ENCODE measurements at places on chromosomes 5 and 9. TPM values are rescaled to one million over a fixed set of nuclear protein-coding genes. Genes with fewer than 3 reads are reported as not detected.

DNA sequence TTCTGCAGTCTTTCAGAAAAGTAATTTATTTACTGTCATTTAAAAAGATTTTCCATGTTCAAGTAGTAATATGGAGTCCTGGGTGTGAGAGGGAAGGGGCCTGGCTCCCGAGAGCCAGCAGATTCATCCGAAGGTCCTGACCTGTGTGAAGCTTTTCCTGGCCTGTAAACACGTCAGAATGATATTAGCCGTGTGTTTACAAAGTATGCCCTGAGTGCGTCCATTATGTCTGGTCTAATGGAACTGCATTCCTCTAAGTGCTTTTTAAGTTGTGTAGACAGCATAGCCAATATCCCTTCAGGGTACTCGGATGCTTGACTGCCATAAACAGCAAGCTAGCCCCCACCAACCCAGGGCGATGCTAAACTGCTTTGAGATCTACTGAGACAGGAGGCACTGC is 495.2 kb downstream of the AGTPBP1 start:
- no peak for DNase-seq

GRCh38 chr9:90778746-90779145 is 22.9 kb upstream of the SYK start:
- no peak for DNase-seq

DNA sequence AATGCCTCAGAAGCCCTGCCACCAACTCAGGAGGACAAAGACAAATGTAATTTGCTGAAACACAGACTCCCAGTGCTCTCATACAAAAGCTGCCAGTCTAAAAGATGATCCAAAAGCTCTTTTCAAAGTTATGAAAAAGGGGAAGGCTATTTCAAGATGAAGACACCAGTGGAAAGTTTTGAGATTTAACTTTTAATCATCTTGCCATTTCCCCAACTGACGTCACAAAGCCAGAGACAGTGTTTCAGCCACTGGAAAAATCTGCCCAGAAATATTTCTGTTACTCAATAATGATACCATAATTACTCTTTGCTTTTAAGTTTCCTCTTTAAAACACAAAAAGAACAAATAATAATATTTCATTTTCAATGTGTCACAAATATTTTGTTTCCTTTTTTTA is 20.9 kb downstream of the ENG start:
- no peak for DNase-seq

GRCh38 chr5:102628441-102629175 is 126.5 kb upstream of the PAM start:
- no peak for DNase-seq

GRCh38 chr5:154937718-154938466 is at the start of gene GEMIN5:
Gene GEMIN5, minus strand, starts transcription at chr5:154938211. Its CDS starts 78 bp downstream, at chr5:154938133.
- DNase-seq, result peak; percentile 88

DNA sequence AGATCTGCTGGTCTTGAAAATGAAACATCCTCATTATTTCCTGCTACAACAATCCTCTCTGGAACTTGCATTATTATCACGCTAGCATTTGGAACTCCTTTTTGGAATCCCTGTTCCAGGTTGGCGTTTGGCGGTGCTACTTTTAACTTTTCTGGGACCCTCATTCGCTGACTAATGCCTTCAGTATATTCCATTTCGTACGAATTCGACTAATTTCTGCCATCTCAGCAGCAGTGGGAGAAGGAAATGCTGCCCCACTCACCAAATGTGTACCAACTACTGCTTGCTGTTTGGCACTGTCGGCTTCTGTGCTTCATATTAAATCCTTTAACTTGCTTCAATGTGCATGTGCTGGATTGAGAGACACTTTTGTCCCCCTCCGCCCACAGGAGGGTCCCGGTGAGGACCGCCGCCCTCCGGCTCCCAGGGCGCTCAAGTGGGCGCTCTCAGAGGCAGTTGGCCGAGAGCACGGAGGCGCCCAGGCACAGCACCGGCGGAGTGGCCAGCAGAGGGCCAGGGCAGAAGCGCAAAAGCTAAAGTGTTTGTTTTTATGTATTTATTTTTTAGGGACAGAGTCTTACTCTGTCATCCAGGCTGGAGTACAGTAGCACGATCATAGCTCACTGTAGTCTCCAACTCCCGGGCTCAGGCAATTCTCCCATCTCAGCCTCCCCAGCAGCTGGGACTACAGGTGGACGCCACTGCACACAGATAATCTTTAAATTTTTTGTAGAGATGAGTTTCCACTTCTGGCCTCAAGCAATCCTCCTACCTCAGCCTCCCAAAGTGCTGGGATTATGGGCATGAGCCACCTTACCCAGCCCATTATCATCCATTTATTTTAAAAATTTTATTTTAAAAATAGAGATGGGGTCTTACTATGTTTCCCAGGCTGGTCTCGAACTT is 11.9 kb downstream of the PDE6A start:
- no peak for DNase-seq

DNA sequence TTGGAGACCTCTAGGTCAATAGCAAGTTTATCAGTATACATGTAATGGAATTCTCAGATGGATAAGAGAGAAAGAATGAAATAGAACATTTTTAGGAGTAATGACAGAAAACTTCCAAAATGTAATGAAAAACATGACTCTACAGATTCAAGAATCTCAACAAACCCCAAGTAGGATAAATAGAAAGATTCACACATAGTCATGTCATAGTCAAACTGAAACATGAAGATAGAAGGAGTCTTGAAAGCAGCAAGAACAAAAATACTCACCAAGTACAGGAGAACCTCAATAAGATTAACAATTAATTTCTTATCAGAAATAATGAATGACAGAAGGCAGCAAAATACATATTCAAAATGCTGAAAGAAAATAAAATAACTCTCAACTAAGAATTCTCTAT is 164.5 kb downstream of the SPATA31D1 start:
- no peak for DNase-seq

DNA sequence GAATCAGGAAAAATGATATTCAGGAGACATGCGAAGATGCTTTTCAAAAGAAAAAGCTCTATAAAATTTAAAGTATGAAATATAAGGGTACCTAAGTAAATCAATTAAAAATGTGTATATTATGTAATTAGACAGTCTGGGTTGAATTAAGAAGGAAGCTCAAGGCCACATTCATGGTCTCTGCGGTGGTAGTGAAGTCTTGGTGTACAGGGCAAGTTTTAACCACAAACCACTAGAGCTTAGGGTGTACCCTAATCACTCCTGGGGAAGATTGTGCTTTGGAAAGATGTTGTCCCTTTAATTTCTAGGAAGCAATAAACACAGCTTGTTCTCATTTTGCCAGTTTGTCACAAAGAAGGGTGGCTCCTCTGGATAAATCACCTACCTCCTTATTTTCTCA is 287.2 kb upstream of the ZNF608 start:
- no peak for DNase-seq

MAST4 gene
- total RNA-seq, result 120 TPM

- no peak for DNase-seq
These were observed 75.3 kb upstream of the NR4A3 start for GRCh38 chr9:99746406-99746805.

FGF10 gene
- total RNA-seq, result not detected

DNA sequence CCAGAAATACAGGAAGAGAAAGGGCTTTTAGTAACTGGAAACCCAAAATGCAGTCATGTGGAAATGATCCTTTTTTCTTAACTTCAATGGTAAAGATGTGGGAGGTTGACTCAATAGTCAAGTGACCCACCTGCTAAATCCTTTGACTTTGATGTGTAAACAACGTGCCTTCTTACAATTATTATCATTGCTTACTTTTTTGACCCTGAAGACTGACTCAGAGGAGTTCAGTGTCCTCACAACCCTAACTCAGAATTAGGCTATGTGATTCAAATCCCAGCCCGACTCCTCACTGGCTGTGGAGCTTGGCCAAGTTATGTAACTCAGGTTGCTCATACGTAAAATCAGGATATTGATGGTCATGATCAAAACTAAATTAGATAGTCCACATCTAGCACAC is 27.9 kb downstream of the ANXA1 start:
- no peak for DNase-seq

GRCh38 chr5:142944140-142944539 is 174.0 kb downstream of the ARHGAP26 start:
- no peak for DNase-seq

DNA sequence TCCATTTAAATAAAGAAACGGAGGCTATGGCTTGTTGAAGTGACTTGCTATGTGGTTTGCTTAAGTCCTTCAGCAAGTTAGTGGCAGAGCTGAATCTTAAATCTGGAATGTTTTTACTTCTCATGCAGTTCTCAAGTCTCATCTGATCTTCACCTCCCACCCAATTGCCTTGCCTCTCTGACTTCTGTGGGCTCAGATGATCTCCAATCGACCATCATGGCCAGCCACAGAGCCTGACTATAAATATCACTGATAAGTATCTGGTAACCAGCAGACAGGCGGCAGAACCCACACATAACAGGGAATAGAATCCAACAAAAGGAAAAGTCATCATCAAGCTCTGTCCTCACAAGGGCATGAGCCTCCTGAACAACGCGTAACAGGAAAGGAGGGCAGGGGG is 149.9 kb downstream of the FAM114A2 start:
- no peak for DNase-seq

DNA sequence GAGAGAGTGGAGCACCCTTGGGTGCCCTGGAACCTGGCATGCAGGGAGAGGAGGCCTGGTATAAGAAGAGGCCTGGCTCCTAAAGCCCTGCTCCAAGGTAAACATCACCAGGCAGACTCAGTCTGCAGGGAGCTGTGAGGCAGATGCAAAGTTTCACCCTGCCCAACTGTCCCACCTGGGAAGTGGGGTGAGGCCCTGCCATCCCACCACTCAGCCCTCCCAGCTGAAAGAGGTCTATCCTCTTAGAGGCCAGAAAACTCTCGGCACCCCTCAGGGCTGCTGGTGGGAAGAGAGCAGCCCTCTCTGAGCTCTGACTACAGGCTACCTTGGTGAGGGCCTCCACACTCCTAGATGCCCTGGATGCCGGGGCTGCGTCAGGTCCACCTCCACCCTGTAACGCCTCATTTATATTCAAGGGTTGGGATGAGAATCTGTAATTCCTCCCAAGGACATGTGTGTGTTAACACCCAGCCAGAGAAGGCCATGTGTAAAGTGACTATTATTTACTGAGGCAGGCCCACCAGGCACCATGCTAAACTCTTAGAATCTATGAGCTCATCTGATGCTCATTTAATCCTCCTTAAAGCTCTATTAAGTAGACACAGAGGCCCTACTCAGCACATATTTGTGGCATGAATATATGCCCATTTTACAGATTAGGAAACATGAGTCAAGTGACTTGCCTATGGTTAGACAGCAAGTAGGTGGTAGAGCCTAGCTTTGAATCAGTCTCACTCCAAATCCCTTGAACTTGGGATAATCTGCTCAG is 205.9 kb downstream of the FSTL4 start:
- DNase-seq, result no peak

GRCh38 chr5:134649163-134649835 is 714 bp downstream of the SEC24A start:
- DNase-seq, result peak; percentile 52

G3BP1 gene
- 262 TPM for total RNA-seq

SLC2A6 gene
- total RNA-seq, result 35.7 TPM

TOMM5 gene
- 147 TPM for total RNA-seq

ROR2 gene
- total RNA-seq, result not detected

GRCh38 chr9:130069048-130069447 is 15.3 kb downstream of the GPR107 start:
- no peak for DNase-seq

DNA sequence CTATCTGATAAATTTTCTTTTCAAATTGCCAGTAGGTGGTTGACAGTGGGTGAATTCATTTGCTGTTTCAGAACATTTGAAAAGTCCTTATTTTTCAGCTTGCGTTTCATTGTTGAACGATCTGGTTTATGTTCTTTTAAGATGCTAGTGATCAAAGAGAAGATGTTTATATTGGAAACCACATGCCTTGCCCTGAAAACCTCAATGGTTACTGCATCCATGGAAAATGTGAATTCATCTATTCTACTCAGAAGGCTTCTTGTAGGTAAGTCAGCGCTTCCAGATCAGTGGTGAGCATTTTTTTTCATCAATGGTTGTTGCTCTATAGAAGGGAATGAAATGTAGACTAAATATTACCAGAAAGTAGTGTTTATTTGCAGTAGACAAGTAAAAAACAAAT is 16.6 kb upstream of the CAVIN4 start:
- DNase-seq, result no peak

- no peak for DNase-seq
These were observed 75.7 kb downstream of the PRDM9 start for GRCh38 chr5:23583081-23583480.

DND1 gene
- total RNA-seq, result 1.1 TPM

WWC1 gene
- total RNA-seq, result 0.91 TPM

- DNase-seq, result no peak
These were observed 415.4 kb upstream of the SEMA6A start for GRCh38 chr5:116989995-116990394.

GRCh38 chr5:18544421-18544820 is 910.2 kb downstream of the TAF11L14 start:
- no peak for DNase-seq

GRCh38 chr5:5159282-5160103 is 19.4 kb downstream of the ADAMTS16 start:
- DNase-seq, result no peak

BSPRY gene
- total RNA-seq, result not detected

GRCh38 chr5:179588166-179588565 is 35.3 kb downstream of the HNRNPH1 start:
- no peak for DNase-seq

- DNase-seq, result no peak
These were observed 50.1 kb downstream of the OSTF1 start for GRCh38 chr9:75138260-75139040.
